Fibroblast of lung (primary cell): ENCODE measurements at places on chromosomes 3 and 15.

- DNase-seq: peak; percentile 57
These were observed 2.6 kb downstream of the CCDC9B start for GRCh38 chr15:40338041-40338657.

GRCh38 chr3:171747223-171747920 is 62.9 kb downstream of the PLD1 start:
- no peak for DNase-seq

DNA sequence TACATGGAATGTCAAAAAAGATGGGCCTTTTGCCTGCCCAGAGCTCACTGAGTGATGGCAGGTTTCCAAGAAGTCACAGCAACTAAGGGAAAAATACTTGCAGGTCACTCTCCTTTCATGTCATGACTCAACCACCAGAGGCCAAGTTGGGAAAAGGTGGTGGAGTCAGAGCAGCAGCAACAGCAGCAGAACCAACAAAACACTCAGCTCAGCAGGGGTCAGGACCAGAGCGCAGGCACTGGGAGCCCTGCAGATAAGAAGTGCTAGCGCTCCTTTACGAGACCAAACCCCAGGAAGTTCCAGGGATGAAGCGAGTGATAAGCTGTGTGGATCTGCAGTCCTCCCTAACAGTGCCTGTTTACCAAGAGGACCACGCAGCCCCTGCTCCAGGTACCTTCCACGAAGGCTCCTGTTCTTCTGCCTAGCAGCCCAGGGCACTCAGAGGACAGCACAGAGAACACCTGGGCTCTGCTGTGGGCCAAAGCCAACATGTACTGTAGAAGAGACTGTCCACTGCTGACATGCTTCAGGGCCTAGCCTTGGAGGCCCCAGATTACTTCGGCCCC is 26.0 kb downstream of the POC1A start:
- DNase-seq: peak; percentile 67

DNA sequence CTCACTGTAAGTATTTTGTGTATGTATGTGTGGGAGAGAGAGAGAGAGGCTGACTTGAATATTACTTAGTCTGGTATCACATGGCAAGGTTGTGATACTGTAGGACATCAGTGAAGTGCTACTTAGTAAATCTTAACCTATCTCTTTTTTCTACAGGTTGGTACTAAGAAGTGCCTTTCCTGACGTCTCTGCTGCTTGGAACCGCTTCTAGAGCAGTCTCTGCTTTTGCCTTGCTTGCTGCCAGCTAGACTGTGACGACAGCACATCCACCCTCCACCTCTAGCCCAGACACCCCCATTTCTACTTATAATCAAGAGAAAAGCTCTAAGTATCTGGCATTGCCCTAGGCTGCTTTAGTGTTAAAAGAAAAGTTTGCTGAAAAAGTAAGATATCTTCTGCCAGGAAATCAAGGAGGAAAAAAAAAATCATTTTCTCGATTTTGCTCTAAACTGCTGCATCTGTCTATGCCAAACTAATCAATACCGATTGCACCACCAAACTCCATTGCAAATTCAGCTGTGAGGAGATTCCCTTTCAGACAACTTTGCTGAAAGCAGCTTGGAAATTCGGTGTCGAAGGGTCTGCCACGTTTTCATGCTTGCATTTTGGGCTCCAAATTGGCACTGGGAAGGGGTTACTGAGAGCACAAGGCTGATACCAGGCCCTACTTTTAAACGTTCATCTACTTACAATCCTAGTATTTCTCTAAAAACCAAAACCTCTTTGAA is 30.7 kb downstream of the MBNL1 start:
- DNase-seq: no peak

DNA sequence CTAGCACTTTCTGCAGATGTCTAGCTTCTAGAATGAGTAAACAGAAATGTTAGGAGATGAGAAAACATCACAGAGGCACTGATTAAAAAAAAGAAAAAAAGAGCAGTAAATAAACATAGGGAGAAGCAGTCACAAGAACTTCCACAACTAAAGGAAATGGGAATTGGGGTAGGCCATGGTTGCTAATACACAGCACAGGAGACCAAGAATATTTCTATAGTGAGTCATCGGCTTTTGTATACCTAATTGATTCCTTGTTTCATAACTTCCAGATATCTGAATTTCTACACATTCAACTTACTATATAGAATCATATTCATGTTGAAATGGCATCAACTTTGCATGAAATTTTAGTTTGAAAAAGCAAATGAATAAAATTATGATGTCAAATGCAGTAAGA is 47.3 kb upstream of the TCF12 start:
- DNase-seq: peak; percentile 77

DNA sequence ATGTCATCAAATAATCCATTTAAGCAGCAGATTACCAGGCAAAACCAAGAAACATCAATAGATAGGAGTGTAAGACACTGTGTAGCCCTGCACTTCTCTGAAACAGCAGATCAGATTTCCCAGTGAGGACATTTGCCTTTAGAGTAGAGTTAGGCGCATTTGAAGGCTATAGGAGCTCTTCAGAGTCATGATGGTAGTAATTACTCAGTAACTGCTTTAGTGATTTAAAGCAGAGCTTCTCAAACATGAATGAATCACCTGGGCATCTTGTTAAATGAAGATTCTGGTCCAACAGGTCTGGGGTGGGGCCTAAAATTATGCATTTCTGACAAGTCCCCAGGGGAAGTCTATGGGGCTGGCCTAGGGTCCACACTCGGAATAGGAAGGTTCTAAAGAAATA is 36.9 kb downstream of the THRB start:
- no peak for DNase-seq

GRCh38 chr3:111676211-111677006 is 81.3 kb upstream of the ZBED2 start:
- no peak for DNase-seq
